ENCODE measurements at places on chromosomes 2 and 18.

DNA sequence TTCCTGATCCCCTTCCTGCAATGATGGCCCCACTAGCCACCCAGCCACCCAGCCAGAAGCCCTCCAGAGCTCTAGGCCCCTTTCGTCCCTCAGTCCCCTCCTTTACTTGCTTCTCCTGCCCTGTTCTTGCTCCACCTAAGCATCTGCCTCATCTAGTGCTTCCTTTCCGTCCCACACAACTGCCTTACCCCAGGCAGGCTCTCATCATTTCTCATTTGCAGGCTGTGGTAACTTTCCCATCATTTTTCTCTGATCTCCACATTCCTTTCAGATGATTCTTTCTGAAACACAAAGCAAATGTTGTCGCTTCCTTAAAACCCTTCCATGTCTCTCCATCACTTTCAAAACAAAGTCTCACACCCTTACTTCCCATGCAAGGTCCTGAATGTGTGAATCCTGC, 459.8 kb downstream of the METTL4 start:
- no peak for DNase-seq

DNA sequence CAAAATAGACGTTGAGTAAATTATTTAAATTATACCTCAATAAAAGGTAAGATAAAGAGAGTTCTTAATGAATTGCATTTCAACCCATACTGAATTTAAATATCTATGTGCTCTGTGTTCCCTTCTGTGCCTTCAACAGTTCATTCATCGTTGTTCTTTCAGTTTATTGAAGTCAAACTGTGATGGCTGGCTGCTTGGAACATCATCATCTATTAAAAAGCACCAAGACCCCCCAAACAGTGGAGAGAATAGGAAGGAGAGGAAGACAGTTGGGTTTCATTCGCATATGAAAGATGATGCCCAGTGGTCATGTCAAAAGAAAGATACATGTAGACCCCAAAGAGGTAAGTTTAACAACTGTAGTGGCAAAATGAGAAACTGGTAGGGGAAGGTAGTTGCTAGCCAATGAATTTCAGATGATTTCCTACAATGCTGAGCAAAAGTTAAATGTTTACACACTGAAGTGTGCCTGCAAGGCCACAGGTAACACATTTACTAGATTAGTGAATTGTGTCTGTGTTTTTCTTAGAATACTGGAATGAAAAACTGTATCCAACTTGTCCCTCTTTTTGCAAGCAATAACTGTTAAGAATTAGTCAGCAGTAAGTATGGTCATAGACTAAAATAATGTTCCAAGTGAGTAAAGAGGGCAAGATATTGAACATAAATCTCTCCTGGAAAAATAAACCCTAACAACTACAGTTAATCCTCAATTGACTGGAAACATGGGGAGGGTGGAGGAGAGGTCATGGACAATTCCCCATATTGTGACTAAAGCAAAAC, 331.3 kb downstream of the KIAA1328 start:
- DNase-seq = no peak

GRCh38 chr2:217553679-217554078, 449.1 kb downstream of the TNS1 start:
- no peak for DNase-seq

- no peak for DNase-seq
Observed at GRCh38 chr2:241739651-241740050, 5.2 kb downstream of the D2HGDH start.

DNA sequence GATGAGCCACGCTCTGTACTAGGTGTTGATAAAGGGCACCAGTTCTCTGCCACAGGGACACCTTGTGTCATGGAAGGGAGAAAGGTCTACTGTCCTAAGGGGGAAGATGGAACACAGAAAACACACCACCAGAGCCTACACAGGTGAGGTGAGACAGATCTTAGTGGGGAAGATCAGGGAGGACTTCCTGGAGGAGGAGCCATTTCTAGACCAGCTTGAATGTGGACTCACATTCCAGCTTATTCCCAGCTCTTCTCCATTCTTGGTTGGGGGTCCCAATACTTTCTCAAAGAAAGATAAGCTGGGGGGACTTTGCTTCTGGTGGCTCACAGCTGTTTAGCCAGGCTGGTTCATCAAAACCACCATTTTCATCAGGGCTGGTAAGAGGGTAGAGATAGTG, 36.2 kb downstream of the EMX1 start:
- no peak for DNase-seq

- DNase-seq = no peak
Observed at GRCh38 chr18:78448591-78448990, 531.0 kb upstream of the SALL3 start.

GRCh38 chr18:57741273-57741672, 61.8 kb downstream of the ATP8B1 start:
- no peak for DNase-seq

DNA sequence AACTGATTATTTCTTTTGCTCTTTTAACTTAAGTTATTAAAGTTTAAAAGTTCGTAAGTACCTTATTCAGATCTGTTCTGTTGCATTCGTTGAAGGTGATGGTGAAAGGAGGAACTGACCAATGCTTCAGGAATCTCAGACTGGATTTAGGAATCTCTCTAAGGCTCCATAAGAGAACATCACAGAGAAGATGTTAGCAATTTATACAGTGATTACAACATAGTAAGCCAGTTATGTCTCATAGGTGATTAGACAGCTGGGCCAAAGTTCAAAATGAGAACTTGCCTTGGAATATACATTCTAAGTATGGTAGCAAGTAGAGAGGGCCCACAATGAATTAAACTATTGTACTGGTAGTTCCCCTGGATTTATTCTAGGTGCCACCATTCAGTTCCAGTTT, 3.2 kb downstream of the MARS2 start:
- DNase-seq = no peak

DNA sequence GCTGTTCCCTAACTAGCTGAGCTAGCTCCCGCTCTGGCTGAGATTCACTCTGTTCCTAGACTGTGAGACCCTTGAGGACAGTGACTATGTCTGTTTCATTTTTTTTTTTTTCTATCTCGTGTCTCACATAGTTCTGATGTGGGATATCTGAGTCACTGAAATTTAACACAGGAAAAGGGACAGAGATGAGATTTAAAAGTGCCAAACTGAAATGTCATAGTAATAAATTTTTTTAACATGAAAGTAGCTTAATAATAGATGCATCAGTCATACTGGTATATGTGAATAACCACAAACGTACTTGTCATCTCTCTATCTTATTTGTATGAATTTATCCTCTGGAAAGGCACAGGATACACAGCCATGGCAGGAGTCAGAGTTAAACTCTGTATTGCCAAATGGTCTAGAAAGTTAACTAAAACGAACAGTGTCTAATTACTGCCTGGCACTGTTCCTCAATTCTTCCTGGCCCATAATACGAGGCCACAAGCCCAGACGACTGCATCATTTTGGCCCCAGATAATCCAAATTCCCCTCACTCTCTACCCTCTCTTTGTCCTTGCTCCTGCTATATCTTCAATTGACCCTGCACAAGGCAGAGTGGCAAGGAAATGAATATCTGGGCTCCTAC, 87.5 kb downstream of the SATB2 start:
- no peak for DNase-seq

DNA sequence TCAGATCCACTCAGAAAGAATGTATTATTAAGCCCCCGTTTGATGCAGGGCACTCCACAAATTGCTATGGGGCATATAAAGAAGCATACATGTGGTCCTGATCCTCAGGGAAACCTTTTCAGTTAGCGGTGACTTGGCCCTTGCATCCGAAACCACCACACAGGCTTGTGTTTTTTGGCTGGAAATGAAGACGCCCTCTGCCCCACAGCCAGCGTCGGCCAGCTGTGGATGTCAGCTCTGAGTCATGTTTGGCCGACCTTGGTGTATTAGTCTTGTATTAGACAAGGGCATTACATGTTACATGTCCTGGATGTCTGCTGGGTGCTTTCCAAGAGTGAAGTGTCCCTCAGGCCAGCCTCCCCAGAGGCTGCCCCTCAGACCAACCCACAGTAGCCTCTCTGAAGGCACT, 107.6 kb upstream of the MAP3K20 start:
- DNase-seq = no peak

DNA sequence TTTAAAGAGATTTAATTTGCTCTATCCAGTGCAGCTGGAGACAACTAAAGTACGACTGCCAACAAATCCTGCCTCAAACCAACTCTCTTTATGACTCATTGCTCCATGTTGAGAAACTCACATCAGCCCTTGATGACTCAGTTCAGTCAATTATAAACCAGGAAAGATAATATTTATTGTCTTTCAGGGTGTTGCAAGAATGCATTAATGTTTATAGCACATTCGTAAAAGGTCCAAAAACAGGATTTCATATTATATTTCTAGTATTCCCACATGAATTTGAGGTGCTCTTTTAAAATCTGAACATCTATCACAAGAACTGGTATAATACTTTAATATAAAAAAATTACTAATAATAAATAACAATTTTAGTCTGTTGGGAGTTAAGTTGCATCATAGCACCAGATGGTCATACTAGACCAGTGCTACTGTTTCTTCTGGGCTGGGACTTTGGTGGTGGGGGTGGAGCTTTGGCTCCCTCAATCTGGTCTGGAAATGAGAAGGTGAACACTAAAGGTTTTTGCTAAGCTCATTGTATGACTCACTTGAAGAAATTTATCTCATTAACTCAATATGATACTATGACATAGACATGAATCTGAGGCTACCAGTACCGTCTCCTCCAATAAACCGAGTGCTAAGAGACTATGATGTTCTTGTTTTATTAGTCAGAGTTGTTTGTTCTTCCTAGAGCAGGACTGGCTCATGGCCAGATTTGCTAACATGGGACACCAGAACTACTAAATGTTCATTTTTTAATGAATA, 26.6 kb upstream of the MAP3K20 start:
- DNase-seq = peak; percentile 14

- DNase-seq = no peak
Observed at GRCh38 chr18:37218022-37218590, 347.5 kb downstream of the CELF4 start.

DNA sequence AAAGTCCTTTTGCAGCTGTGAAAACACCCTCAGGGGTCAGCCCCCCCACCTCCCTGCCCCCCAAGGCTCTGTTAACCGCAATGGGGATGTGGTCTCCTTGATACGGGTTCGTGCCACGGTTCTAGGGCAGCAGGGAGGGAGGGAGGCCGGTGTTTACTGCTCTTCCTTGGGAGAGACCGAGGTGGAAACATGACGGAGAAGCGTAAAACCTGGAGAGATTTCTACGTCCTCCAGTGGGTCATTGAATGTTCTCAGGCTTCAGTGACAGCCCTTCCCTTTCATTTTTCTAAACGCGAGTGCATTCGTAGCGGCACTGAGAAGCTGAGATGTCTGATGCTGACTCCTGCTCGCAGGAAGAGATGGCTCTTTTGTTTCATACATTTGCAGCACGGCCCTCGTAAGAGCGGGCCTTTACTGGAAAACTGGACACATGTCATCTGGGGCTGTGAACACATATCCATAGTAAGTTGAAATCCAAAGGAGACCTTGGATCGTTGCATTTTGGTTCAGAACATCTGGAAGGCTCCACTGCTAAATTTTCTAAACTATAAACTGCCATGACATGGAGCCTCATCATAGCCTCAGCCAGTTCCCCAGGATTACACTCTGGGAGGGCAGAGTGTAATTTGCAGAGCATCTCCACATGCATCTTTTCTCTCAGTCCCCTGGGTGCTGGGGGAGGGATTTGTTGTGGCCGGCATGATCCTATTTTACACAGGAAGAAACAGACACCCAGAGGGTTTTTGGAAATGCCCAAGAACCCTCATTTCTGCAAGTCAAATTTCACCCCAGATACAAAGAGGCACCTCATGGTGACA, 40.6 kb upstream of the HDAC4 start:
- DNase-seq = peak; percentile 47

GRCh38 chr2:20027705-20028434, 15.4 kb upstream of the MATN3 start:
- no peak for DNase-seq

DNA sequence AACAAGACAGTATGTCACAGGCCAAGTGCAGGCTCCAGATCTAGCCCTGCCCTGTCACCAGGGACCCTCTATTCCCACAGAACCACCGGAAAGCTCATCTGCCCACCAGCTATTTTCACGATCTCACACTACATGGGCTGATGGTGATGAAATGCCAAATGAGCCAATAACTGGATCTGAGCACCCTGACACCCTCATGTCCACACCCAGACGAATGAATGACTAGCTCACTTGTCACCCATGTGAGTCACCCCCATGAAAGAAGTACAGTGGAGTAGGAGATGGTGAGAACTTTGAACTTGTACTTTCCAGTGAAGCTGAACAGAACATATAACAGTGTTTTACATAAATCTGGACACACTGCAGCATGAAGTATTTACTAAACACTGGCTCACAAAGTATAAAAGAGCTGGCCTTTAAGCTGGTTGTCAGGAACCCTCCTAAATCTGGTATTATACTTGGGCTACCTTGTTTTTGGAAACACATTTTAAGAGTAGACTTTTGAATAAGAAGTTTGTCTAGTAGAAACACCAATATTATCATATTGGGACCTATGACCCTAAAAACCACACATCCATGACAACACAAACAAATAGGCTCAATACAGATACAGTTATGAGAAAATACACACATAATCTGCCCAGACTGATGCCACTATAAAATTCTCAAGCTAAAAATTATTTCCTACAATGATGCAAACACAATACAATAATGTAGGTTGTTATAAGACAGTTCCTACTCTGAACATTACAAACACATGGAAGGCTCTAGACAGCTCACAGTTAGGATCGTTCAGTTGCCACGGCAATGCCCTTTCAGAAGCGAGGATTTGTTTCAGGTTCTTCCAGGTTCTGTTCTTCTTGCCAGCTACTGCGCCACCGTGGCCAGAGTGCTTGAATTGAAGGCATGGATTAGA, 19.0 kb downstream of the INO80C start:
- peak; percentile 22 for DNase-seq

- DNase-seq = no peak
Observed at GRCh38 chr2:188971432-188971861, 2.7 kb upstream of the COL3A1 start.

DNA sequence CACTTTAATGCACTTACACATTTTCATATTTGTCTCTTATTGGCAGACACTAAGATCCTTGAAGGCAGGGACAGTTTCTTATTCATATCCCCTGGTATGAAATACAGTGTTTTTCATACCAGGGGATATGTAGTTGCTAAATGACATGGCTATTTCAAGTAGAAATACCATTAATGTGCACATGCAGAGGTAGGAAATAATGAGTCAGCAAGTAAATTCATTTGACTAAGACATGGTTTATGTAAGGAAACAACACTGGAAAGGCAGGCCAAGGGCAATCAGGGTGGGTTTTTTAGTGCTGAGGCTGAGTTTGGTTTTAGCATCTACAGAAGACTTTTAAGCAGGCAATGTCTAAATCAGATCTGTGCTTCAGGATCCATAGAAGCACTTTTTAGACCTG, 155.9 kb downstream of the WDPCP start:
- no peak for DNase-seq
